ENCODE measurements at places on chromosomes 5 and 9.

DNA sequence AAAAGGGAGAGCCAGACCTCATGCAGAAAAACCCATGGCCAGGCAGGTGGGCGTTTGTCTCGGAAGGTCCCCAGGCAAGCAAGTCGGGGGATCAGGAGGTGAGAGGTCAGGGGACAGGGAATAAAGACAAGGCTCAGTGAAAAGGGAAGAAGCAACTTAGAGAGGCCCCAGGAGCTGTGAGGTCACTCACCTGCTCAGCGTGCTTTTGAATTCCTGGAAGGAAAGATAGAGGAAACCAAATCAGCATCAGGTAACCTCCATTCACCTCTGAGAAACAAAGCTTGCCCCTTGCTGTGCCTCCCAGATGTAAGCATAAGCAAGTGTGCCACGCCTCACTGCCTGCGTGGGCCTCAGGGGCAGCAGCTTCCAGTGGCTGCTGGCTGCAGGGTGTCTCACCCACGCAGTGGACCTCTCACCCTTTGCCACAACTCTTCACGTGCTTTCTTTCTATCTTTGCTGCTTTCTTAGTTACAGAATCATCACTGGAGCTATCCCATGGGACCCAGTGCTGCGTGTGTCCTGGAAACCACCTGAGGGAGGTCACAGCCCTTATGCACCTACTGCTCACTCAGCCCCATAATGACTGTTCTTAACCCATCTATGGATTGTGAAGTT, 6.0 kb downstream of the TRIM7 start:
- DNase-seq, result no peak

GRCh38 chr5:173027905-173028304, 28.2 kb upstream of the CREBRF start:
- no peak for DNase-seq

- no peak for DNase-seq
Measured at GRCh38 chr5:135066781-135067180, 32.8 kb upstream of the PITX1 start.

DNA sequence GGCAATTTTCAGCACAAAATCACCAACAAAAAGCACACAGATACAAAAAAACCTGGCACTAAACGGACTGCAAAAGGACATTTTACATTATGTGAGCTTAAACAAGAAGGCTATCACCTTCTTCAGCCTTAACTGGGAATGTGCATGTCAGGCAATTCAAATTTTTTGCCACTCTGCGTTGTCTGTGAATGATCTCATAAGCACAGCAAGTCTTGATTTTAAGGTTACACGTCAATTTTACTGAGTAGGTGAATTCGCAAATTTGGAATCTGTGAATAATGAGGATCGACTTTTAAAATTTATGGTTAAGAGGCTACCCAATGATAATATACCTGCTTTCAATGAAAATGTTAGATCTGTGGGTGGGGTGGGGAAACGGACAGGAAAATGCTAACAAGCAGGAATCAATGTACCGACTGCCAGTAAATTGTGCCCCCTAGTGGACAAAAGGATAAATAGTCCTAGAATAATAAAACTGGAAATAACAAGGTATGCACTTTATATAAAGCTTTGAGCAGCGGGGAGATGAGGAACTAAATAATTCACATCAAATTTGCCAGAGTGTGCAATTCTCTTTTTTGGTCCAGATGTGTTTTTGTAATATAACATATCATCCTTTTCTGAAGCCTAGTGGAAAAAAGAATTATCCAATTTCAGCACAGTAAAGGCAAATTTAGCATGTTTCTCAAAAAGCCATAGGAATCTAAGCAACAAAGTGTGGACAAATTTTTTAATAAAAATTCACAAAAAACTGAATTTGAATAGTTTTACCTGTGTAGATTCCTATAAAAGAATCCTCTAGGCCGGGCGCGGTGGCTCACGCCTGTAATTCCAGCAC, 20.5 kb downstream of the EQTN start:
- peak; percentile 48 for DNase-seq

DNA sequence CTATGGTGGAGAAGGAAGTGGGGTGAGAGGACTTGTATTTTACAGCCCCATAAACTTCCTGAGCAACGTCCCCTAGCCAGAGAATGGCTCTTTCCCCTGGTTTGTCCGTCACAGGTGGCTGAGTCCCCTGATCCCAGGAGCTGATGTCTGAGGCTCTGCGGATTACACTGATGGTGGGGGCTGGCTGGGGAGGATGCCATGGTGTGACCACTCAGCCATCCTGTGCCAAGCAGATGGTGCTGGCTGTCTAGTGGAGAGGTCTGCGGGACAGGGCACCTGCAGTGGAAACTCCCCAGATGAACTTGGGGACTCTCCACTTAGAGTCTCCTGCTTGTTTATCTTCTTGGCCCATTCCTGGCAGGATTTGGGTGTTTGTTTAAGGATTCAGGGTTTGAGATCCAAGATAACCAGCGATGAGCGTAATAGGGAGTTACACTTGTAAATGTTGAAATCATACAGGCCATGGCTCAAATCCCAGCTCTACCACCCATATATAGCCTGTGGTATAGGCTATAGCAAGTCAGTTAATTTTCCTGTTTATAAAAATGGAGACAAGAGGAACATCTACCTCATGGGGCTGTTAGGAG, 4.7 kb upstream of the PTGS1 start:
- no peak for DNase-seq

DNA sequence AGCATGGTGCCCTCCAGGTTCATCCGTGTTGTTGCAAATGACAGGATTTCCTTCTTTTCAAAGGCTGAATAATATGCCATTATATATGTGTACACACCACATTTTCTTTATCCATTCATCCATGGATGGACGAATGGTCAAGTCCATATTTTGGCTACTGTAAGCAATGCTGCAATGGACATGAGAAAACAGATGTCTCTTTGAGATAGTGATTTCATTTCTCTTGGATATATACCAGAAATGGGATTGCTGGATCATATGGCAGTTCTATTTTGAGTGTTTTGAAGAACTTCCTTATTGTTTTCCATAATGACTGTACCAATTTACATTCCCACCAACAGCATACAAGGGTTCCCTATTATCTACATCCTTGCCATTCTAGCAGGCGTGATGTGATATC, 67.9 kb downstream of the TEK start:
- DNase-seq, result no peak

GRCh38 chr5:168407211-168407610, 79.1 kb upstream of the RARS1 start:
- no peak for DNase-seq

- DNase-seq, result no peak
Measured at GRCh38 chr5:57476601-57477056, 6.0 kb downstream of the ACTBL2 start.

DNA sequence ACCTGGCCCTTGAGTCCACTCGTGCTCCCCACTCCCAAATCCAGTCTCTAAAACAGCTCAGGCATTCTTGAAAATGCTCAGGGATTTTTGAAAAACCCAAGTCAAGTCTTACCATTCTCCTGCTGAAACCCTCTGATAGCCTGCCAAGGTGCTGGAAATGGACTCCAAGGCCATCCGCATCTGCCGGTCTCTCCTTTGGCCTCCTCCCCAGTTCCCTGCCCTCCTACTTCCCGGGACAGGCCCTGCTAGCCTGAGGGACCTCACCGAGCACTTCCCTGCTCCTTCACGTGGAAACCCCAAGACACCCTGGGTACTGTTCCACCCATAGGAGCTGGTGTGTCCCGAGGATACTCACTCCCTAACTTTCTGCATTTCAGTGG, 49.8 kb upstream of the GADD45G start:
- DNase-seq, result no peak

DNA sequence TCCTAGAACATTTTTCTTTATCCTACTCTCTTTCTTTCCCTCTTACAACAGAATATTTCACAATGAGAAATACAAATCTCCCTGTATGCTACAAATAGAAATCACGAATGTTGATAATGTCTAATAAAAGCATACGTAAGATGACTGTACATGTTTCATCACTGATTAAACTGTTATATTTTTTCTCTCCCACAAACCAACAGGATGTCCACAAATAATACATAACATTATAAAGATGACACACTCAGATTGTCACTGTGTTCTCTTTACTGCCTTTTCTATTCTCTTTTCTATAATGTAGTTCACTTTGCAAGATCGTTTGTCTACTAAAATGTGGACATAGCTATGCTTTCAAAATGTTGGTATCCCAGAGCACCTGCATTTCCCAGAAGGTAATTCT, 90.7 kb upstream of the PARP8 start:
- DNase-seq, result no peak

GRCh38 chr5:171981847-171982246, 24.6 kb downstream of the FBXW11 start:
- DNase-seq, result no peak

- no peak for DNase-seq
Measured at GRCh38 chr5:154933537-154933936, 4.5 kb downstream of the GEMIN5 start.

DNA sequence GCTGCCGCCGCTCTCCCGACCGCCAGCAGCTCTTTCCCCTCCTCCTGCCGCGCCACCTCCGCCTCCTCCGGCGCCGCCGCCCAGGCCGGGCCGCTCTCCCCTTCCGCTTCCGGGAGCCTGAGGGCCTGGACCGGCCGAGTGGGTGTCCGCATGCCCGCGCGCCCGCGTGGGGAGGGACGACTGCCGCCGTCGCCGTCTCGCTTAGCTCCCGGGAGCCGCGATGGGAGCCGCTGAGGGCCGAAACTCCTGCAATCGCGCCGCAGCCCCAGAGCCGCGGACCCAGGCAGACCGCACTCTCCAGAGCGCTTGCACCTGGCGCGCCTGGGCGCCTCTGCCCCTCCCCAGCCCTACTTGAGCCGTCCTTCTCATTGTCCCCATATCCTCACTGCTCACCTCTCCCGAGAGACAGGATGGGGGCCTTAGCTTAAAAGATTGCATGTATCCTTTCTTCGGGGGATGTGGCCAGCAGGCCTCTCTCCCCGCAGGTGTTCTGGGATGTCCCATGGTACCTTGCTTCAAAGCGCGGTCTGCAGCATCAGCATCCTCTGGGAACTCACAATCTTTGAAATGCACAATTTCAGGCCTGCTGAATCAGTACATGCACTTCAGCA, at the start of gene ZDHHC21:
ZDHHC21 (minus strand) TSS at position 182 of the 611 bp plus-strand sequence. CDS start 19,092 bp downstream, outside the sequence.
- DNase-seq, result peak; percentile 54

GRCh38 chr5:41368158-41368557, 142.2 kb downstream of the PLCXD3 start:
- DNase-seq, result no peak

GRCh38 chr9:106479679-106480078, 383.3 kb upstream of the ZNF462 start:
- DNase-seq, result peak; percentile 23

DNA sequence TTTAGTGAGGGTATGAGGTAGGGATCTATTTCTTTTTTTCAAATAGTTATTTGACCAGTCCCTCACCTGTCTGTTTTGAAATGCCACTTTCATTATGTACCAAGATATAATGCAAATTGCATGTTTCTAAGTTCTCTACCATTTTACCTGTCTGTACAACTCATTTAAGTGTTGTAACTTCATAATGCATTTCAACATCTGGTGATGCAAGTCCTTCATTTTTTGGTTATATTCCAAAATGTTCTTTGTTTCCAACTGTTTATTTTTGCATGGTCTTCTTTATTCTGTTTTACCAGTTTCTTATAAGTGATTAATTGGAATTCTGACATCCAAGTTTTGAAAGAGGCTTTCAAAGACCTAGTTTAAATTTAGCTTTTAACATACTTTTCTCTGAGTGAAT, 26.8 kb downstream of the TDRD7 start:
- DNase-seq, result no peak

GRCh38 chr9:93668261-93668871, 92.0 kb downstream of the PHF2 start:
- DNase-seq, result no peak

- DNase-seq, result no peak
Measured at GRCh38 chr9:136381311-136381710, 7.8 kb upstream of the CARD9 start.

DNA sequence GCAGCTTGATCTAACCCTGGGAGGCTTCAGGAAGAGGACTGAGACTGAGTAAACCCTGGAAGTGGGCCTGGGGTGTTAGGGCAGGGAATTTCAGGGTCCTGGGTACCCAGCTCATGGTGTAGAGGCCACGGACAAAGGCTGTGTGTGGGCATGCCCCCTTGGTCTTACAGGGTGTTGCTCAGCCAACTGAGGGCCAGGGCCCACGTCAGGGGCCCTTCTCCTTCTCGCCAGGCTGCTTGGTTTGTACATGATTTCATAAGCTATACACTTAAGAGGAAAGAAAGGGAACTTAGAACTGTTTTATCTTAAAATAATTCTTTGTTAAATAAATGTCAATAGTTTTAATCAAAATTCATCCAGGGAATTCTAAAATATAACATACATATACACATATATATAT, 95.4 kb downstream of the TLE4 start:
- DNase-seq, result no peak

- DNase-seq, result no peak
Measured at GRCh38 chr5:179405426-179406030, 60.3 kb upstream of the ADAMTS2 start.

DNA sequence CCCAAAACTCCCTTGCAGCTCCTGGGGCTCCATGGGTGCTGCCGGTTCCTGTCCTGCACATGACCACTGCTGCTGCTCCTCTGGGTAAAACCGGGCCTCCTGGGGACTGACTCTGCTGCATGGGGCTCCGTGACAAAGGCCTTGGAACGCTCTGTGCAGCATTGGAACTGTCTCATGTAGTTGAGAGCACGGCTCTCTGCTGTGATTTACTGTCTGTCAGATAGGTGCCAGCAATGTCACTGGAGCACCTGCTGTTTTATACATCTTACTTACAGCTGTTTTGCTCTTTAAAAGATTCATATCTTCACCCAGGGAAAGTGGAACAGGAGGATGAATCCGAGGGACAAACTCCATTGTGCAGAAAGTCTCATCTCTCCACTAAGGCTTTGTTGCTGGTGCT, 138.1 kb downstream of the YIPF5 start:
- no peak for DNase-seq

- no peak for DNase-seq
Measured at GRCh38 chr5:95936812-95937397, 24.7 kb downstream of the ELL2 start.

DNA sequence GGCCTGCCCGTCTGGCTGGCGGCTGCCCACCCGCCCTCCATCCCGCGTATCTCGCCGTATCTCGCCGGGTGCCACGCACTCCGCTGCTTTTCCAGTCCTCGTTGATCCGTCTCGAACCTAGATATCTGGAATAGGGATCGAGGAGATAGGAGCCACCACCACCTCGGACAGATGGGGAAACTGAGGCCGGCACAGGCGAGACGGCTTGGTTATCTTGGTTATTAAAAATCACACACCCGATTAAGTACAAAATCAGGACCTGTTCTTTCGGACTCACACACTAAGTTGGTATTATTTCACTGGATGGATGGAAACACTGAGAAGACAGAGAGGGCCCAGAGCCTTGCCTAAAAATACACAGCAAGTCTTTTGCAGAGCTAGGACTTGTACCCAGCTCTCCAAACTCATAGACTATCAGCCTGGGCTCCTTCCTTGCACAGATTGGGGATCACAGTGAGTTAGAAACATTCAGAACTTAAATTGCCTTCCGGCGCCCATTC, 678 bp downstream of the SLC26A2 start:
- no peak for DNase-seq

GRCh38 chr5:123856766-123857165, 344.8 kb downstream of the CSNK1G3 start:
- no peak for DNase-seq

All from Daoy (cell line).